ENCODE measurements at places on chromosomes 5 and 9.

- no peak for DNase-seq
Observed at GRCh38 chr5:8720506-8720905, 825.4 kb downstream of the SEMA5A start.

DNA sequence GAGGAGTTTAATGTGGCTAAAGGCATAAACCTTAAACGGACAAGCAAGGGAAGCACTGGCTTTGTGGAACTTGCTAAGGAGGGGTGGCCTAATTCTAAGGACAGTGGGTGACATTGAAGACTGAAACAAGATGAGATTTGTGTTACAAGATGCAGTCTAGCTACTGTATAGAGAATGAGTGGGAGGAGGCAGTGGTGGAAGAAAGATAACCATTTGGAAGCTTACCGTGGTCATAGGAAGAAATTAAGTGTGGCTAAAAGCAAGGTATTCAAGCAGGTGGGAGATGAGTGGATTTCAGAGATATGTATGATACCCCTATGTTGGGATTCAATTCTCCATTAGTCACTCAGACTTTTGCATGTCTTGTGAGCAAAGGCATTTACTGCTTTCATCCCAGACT, 4.6 kb downstream of the PAM start:
- no peak for DNase-seq

GRCh38 chr9:98120476-98120875, 1.5 kb upstream of the TRIM14 start:
- DNase-seq, result no peak

DNA sequence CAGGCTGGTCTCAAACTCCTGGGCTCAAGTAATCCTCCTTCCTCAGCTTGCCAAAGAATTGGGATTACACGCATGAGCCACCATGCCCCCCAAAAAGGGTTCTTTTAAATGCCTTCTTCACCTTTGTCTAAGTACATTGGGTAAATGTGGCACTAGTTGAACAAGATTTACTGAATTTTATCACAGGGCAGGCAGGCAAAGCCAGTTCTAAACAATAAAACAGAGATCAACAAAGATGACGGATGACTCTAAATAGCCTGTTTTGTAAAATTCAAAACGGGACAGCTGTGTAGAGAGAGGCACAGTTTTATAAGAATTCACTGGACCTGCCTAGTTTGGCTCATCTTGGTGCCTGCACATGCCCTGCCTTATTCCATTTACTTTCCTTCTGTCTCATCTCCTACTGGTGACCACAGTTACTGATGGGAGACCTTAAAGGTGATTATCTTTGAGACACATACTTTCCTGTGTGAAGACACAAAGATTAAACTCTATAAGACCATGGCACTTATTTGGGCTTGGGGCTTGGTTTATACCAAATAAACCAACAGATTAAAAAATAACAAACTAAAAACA, 149.6 kb upstream of the DMRT1 start:
- DNase-seq, result no peak

All from thoracic aorta (tissue), 2 donors.